ENCODE measurements at places on chromosomes 4 and X.
A peak's percentile ranks its signal among the peaks of the same experiment; 100 is the strongest.

DNA sequence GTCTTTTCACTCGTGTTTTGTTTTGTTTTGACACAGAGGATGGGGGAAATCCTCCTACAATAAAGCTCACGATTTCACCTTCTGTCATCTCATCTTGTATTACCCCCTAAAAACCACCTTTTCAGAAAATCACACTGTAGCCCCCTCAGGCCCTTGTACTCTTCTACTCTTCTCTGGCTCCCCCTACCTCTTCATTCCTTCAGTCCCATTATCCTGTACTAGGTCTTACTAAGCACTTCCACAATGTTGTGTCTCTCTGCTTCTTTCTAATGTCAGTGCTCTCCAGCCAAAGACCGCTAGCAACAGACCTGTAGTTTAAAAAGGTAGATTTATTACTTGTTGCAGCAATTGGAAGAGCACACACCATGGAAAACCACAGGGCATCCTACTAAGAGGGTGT, 30.0 kb upstream of the RNF128 start:
- DNase-seq = no peak

GRCh38 chr4:153181293-153181692, 22.9 kb upstream of the TRIM2 start:
- no peak for DNase-seq

DNA sequence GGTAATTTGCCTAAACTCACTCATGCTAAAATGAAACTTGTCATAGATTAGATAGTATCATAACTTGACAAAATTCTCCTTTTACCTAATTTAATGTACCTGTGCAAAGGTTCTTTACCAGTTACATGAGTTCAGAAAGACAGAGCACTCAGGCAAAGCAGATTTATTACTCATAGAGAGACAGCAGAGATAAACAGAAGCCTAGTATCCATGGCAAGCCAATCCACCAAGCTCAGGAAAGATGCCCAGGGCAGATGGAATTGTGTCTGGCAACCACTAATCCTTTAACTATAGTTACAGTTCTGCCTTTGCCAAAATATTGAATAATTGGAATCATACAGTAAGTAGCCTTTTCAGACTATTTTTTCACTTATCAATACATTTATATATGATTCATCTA, 826.2 kb downstream of the TECRL start:
- no peak for DNase-seq

DNA sequence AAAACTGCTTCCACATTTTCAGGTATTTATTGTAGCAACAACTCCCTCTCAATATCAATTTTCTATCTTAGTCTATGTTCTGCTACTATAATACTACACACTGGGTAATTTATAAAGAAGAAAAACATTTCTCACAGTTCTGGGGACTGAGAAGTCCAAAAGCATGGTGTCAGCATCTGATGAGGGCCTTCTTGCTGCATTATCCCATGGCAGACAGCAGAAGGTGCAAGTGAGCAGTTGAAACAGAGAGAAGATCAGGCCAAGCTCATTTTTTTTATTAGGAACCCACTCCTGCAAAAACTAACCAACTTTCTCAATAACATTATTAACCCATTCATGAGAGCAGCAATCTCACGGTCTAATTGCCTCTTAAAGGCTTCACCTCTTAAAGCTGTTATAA, 376.0 kb downstream of the RAB28 start:
- DNase-seq = no peak

- DNase-seq = peak; percentile 31
Measured at GRCh38 chrX:74015379-74016019, 288.5 kb upstream of the ZCCHC13 start.

DNA sequence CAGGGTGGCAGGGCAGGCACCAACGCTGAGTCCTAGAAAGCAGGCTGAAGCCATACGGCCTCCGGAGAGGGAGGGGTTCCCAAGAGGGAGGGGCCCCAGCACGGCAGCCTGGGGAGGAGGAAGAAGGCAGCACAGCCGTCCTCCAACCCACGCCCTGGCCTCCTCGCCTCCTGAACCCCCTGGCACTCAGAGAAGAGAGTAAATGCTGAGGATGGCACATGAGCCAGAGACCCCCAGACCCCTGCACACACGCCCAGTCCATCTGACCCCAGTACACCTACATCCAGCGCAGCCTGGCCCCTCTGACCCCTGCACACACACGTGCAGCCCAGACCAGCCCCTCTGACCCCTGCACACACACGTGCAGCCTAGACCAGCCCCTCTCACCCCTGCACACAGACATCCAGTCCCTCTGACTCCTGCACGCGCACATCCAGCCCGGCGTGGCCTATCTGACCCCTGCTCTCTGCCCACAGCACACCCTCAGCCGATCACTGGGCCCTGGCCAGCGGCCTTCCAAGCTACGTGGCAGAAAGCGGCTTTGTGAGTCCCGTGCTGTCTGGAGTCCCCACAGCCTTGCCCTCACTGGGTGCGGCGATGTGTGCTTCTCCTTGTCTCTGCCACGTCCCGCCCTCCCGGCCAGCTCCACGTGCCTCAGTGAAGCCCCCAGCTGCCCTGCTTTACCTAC, 18.5 kb downstream of the ATP5ME start:
- DNase-seq = no peak

- no peak for DNase-seq
Measured at GRCh38 chrX:16022580-16023200, 100.7 kb upstream of the GRPR start.

- DNase-seq = no peak
Measured at GRCh38 chr4:153294631-153295030, 49.9 kb upstream of the MND1 start.

DNA sequence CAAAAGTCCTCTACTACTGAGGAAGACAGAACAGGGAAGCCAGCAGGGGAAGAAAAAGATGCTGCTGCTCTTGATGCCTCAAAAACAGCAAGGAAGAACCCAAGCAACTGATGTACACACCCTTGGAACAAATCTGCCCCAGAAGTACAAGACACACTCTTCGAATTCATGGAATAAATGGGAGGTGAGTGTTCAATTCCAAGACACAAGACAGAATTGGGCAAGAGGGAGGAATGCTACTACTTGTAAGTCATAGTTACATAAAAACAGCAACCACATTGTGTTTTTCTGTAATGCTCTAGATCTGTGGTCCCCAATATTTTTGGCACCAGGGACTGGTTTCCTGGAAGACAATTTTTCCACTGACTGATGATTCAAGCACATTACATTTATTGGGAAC, 58.0 kb upstream of the H2AZ1 start:
- DNase-seq = no peak

DNA sequence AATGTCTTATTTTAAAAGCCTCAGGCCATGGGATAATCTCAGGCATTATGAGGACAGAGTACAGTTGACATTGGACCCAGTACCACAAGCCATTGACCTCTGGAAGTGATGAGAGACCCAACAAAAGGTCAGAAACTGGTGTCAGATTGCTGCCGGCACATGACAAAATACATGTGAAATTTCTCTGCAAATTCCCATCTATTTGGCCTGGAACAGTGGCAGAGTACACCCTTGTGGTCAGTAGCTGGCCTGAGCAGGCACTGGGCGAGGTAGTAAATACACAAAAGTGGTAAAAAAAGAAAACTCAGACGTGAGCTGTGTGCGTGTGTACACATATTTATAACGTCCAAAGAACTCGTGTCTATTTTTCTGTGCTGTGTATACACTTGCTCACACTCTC, 155.5 kb downstream of the DHX15 start:
- no peak for DNase-seq

DNA sequence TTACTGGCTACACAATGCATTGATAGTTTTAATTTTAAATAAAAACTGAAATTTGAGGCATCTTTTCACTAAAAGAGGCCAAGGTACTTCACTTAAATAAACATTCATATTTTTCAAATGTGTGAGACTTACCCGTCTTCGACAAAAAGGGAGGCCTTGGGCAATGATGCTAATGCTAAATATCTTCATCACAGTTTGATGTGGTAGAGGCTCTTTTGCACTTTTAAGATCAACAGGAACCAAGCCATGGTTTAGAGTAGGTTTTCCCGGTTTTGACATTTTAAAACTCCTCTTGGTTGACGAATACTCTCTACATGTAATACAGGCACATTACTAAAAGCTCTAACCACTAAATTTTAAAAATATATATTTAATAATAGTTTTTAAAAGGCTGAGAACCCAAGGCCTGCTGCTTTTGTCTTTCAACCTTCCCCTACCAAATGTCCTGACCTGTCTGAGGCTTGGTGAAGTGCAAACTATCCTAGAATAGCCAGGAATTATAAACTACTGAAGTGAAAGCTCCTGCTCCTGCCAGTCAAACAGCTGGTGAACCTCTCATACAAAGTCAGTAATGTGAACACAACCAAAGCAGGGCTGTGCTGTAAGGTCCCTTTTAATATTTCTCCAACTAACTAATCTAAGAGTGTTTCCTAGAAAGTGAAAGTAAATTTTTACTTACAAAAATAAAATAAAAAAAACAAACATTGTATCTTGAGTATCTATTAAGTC, 153.7 kb downstream of the FBXW7 start:
- DNase-seq = no peak

GRCh38 chrX:65598559-65599147, 64.1 kb upstream of the LAS1L start:
- no peak for DNase-seq

GRCh38 chr4:180240670-180241069, 2002.5 kb upstream of the TENM3 start:
- no peak for DNase-seq

GRCh38 chrX:18390941-18391538, 34.4 kb upstream of the CDKL5 start:
- peak; percentile 40 for DNase-seq

- no peak for DNase-seq
Measured at GRCh38 chr4:91319556-91320268, 984.1 kb upstream of the GRID2 start.

GRCh38 chrX:50684871-50685270, 129.1 kb downstream of the SHROOM4 start:
- DNase-seq = no peak

- DNase-seq = no peak
Measured at GRCh38 chr4:71294301-71294700, 44.5 kb upstream of the SLC4A4 start.

- DNase-seq = no peak
Measured at GRCh38 chr4:19823781-19824180, 427.9 kb upstream of the SLIT2 start.

DNA sequence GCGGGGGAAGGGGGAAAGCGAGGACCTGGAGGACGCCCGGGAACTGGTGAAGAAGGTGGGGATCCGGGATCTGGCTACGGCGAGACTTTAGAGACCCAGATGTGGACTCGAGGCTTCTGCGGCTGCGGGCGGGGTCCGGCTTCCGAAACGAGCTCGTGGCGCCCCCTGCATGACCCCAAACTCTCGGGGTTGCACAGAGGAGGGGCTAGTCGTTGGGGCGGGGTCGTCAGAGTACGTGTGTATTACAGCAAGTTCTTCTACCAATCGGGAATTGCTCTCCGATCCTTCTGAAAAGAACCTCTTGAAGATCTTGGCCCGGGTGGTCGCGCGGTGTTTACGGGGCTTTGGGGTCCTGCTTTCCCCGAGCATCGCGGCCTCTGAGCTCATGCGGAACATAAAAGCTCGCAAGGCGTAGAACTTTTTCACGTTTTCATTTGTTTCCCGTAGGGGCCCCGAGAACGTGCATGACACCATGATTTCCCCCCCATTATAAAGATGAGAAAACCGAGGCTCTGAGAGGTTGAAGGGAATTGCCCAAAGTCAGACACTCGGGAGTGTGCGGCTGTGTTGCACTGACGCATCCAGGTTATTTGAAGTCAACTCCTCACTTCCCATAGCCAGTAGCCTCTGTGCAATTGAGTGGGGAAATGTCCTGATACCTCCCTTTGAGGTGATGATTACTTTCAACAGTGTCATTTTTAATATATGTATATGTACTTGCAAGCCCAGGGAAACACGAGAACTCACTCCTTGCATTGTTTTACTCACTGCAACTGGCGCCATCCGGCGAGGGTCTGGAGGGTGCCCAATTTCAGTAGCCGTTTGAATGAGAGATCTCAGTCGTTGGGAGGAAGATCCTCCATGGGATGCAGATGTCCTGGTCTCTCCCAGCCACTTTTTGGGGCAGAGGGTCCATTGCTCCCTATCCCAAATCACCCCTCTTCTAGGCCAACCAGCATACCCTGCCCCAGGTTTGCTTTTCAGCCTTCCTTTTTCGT, at the start of gene BEND4:
BEND4 (minus strand) TSS at position 149 of the 998 bp plus-strand sequence. CDS start 512 bp downstream, outside the sequence.
- DNase-seq = no peak

GRCh38 chr4:13523105-13523477, 21.2 kb downstream of the NKX3-2 start:
- DNase-seq = no peak

GRCh38 chr4:54363037-54363436, 133.9 kb downstream of the PDGFRA start:
- DNase-seq = no peak

DNA sequence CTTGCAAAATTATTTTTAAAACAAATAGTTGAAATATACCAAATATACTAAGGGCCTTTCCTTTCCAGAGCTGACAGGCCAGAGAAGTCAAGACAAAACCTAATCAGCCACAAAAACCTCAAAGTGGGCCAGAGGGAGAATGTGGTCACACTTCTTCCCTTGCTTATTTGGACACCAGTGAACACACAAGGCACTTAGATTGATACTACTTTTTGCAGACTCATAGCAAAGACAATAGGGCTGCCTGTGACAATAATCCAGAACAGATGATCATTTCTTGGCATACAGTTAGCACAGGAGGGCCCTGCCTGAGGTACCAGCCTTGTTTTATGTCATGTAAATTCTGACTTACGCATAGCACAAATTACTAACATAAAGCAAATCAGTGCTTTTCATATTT, 215.7 kb upstream of the NEIL3 start:
- DNase-seq = no peak

- DNase-seq = no peak
Measured at GRCh38 chr4:145795521-145795920, 115.6 kb downstream of the C4orf51 start.

DNA sequence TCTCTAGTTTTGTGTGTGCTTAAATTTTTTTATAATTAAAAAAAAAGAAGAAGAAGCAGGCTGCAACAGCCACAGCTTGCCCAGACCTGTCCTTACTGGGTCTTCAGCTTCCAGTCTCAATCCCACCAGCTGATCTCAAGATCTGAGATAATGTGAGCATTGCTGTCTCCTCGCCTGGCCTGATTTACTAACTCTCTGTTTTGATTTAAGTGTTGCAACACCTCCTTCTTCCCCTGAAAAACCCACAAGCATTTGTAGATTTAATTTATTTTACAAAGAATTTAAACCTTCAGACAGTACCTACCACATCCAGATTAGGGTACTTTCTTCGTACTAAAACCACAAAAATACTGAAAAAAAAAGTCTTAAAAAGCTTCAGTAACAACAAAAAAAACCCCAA, 38.0 kb downstream of the FAM241A start:
- no peak for DNase-seq

DNA sequence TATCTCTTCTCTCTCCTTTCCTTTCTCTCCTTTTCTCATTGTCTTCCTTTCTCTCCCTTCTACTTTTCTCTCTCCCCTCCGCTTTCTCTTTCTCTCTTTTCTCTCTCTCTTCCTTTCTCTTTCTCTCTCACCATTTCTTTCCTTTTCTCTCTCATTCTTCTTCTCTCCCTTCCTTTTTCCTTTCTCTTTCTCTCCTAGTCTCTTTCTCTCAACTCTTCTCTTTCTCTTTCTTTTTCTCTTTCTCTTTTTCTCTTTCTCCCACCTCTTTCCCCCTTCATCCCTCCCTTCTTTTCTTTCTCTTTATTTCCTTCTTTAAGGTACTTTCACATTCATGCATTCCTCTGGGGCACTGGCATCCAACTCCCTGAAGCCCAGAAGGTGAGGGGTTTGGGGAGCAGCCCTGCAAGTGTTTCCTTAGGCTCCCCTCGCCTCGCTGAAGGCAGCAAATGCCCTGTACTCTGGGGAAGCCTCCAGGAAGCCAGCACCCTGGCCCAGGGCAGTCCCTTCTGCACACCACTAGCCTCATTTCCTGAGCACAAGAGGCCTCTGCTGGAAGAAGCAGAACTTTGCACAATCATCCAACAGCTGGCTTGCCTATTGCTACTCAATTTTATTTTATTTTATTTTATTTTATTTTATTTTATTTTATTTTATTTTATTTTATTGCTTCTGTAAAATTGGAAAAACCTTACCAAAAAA, 124.2 kb downstream of the NFKB1 start:
- DNase-seq = no peak
